ENCODE measurements at places on chromosomes 5 and 9. TPM values are rescaled to one million over a fixed set of nuclear protein-coding genes. Genes with fewer than 3 reads are reported as not detected.

The PCDHB5 gene
- polyA plus RNA-seq, result 8.5 TPM

The PSAT1 gene
- 73.3 TPM for polyA plus RNA-seq

The IL4 gene
- polyA plus RNA-seq, result not detected

The ZMYND19 gene
- 17.1 TPM for polyA plus RNA-seq

The PCDHA5 gene
- 0.08 TPM for polyA plus RNA-seq

The ABLIM3 gene
- polyA plus RNA-seq, result 1.1 TPM

The ERGIC1 gene
- 117 TPM for polyA plus RNA-seq

The PDE6A gene
- 0.10 TPM for polyA plus RNA-seq

The ASPN gene
- polyA plus RNA-seq, result 16.4 TPM

- DNase-seq, result peak; percentile 25
Measured at GRCh38 chr9:68446836-68447235, 90.4 kb downstream of the PGM5 start.

DNA sequence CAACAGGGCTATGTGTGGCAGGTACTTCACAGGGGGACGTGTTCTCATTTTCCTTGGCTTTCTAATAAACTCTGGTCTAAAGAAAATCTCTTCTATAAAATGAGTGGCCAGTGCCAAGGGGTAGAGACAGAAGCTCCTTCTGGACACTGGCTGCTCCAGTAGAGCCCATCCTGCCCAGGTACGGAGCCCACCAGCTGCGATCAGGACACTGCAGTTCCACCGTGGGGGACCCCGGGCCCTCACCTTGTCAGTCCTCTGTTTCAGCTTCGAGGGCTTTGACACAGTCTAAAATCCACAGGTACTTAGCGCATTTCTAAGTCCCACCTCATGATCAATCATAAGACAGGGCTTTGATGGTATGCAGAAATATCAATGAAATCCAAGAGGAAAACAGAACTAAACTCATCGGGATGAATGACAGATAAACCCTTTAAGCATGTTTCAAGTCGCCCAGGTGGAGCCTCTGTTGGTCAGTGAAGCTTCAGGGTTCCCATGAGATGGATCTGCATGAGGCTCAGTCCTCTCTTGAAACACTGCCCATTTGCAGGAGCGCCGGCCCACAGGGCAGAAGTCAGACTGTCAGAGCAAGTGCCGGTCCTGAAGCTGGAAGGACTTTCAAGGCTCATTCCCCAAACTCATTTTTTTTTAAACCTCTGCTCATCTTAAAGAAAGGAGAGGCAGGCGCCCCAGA, 20.3 kb upstream of the TERT start:
- no peak for DNase-seq

DNA sequence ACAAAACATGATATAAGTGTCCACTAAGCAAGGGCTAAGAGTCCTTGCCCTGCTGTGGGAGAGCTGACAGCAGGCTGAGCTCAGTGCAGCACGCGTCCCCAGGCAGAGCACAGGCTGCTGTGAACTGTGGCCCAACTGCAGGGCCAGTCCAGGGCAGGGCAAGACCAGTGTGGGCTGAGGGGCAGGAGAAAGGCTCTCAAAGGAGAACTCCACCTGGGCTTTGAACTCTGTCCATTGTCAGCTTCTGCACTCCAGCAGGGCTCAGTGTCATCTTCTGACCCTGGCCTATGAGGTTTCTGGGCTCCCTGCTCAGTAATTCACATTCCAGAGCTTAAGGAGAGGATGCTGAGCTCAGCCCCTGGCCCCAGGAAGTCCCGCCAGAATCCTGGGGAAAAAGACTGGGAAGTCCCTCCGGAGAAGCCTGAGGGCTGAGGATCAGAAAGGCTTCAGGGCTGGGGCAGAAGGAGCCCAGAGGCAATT, 37.4 kb downstream of the LHFPL2 start:
- no peak for DNase-seq

DNA sequence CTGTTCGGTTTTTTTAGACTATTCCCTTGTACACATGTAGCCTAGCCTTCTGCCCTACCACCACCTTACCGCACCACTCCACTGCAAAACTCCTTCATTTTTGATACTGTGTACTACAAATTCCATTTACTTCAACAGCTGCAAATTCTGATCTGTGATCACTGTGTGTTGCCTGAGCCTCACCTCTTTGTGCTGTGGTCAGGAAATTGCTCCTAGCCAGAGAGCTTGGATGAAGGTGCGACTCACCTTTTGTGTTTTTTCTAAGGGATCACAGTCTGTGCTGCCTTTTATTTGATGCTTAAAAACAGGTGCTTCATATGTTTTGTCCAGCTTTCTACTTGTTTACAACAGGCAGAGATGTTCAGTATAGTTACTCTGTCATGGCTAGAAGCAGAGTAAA, 31.5 kb downstream of the CSNK1G3 start:
- DNase-seq, result no peak

- DNase-seq, result no peak
Measured at GRCh38 chr5:124044613-124045012, 532.6 kb downstream of the CSNK1G3 start.

GRCh38 chr5:76294573-76294972, 108.5 kb upstream of the IQGAP2 start:
- DNase-seq, result no peak

DNA sequence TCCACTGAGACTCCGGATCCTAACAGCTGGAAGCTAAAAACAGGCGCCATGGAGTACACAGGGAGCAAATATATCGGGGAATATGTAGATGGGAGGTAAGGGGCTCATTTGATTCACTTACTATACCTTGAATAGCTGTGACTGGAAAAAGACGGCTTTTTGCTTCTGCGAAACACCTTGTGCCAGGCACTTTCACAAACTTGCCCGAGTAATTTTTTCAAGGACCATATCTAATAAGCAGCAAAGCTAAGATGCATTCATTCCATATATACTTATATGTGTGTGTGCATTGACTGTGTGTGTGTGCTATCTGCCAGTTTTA, 178 bp downstream of the MORN5 start:
- DNase-seq, result no peak

DNA sequence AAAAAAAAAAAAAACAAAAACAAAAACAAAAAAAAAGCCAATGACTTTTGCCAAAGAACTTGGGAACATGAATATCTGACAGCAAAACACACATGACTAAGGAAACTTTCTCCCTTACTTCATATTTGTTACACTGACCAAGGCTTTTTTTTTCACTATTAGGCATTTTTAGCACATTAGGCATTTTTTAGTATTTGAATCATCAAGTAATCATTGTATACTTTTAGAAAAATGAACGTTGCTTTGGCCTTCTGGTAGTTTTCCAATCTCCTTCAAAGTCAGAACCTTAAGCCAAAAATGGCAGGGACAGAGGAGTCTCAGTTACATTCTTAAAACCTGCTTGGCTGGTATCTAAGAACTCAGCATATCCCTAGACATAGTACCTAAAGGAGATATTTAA, 19.3 kb downstream of the NREP start:
- no peak for DNase-seq

DNA sequence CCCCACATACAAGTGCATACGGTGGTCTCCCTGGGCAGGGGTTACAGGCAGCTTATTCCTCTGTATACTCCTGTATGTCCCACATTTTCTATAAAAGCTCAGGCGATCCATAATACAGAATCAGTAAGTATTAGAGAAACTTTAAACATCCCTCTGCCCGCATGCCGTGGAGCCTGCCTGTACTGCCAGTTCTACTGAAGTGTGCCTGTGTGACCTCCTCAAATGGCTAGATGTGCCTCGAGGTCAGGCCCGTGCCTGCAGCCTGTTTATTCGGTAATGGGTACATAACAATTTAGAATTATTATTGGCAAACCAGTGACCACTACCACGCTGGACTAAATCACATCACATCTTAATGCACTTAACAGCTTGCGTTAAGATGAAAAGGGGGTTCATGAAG, 190.8 kb downstream of the FANCC start:
- DNase-seq, result no peak

GRCh38 chr5:32130865-32131264, 43.3 kb downstream of the GOLPH3 start:
- DNase-seq, result no peak

- no peak for DNase-seq
Measured at GRCh38 chr5:1916041-1917001, 33.6 kb upstream of the IRX4 start.

DNA sequence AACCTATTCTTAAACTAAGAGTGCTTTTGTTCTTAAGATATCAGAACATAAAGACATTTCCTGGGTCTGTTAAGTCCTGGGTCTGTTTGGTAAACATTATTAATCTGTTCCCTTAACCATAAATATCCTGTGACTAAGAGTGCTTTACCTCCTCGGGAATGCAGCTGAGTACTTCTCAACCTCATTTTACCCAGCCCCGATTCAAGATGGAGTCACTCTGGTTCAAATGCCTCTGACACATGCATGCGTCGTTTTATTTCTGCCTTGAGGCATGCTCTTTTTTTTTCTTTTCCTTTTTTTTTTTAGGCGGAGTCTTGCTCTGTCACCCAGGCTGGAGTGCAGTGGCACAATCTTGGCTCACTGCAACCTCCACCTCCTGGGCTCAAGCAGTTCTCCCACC, 39.8 kb upstream of the FBXL17 start:
- no peak for DNase-seq

- DNase-seq, result no peak
Measured at GRCh38 chr5:115413651-115414050, 117.2 kb upstream of the CCDC112 start.

DNA sequence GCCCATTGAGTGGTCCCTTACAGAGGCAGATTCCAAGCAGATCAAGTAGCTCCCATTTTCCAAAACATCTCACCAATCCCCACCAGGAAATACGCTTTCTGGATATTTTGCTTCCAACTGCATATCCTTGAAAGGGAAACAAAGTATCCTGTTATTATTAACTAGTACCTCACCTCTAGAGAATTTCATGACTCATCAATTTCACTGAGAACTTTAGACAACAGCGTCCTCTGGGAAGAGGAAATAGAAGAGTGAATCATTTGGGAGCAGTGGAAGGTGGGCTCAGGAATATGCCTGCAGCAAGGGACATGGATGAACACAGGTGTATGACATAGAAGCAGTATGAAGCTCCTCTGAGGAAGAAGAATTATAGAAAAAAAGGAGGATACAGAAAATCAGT, 186.7 kb downstream of the MARCHF11 start:
- DNase-seq, result no peak

GRCh38 chr5:88480245-88480644, 211.6 kb upstream of the TMEM161B start:
- no peak for DNase-seq

- DNase-seq, result no peak
Measured at GRCh38 chr5:43232943-43233833, 41.2 kb downstream of the NIM1K start.

DNA sequence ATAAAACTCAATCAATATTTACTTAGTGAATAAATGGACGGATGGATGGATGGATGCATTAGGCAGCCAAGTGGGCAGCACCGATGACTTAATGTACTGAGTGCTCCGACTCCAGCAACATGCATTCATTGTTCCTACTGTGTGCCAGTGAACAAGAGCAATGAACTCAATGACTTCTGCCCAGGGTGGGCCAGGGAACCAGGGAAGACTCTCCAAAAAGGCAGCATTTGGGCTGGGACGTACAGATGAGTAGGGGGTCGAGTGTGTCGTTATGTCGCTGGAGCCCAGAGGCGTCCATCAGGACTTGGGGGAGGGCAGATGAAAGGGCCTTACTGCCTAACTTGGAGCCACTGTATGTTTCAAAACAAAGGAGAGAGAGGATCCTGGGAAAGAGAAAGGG, 126.4 kb downstream of the KCNIP1 start:
- no peak for DNase-seq

GRCh38 chr5:122766130-122766529, 8.8 kb upstream of the SNX2 start:
- DNase-seq, result no peak

DNA sequence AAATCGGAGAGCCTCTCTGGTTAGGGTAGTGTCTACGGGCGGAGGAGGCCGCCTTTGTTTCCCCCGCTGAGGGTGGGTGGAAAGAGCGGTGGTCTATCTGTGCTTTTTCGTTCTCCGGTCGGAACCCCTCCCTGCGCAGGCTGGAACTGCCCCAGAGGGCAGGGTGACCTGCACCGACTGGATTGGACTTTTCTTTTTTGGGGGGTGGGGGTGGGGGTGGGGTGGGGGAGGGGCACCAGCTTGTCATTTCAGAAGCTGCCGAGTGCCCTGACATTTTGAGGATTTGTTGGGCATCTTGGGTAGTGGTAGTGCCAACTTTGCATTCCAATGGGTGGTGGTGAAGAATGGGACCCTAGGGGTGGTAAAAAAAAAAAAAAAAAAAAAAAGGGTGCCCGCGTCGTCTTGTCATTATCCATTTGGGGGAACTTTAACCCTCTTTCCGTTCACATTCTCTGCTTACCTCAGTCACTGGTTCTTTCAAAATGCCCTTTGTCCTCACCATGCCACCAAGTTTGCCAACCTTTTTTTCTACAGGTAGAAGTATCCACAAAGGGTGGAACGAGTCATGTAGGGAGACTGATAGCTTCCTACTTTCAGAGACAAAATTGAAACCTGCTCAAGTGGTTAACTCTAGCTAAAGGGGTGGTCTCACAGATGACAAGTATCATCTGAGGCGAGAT, 1.3 kb downstream of the UBE2R2 start:
- no peak for DNase-seq

DNA sequence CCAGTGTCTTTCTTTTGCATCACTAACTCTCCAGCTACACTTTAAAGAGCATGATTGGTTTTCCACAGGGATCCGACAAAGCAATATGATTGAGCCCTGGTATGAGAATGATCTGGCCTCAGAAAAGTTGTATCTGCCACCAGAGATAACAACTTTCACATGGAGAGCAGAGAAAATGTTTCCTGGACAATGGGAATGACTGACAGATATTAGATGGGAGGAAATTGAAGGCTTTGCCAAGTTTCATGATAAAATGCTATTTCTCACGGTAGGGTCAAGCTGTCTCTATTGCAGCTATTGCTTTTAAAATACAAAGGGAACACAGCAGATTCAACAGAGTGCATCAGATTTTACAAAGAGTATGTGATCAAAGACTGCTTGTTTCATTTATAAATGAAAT, 56.4 kb upstream of the GLIS3 start:
- no peak for DNase-seq

DNA sequence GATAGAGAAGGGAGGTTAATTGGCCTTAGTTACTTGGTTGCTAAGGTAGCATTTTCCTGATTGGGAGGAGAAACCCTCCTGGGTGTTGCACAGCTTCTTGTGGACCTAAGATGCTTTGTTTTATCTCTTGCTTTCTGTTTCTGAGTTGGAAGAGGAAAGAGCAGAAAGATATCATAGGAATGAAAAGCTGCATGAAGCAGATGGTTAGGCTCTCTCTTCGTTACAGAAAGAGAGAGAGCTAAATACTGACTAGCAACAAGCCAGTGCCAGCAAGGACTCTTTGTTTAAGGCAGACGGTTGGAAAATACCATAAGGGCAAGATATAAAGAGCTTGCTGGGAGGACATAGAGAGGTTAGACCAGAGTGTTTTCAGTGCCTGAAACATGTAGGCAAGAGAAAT, 103.1 kb downstream of the ATG10 start:
- DNase-seq, result no peak

DNA sequence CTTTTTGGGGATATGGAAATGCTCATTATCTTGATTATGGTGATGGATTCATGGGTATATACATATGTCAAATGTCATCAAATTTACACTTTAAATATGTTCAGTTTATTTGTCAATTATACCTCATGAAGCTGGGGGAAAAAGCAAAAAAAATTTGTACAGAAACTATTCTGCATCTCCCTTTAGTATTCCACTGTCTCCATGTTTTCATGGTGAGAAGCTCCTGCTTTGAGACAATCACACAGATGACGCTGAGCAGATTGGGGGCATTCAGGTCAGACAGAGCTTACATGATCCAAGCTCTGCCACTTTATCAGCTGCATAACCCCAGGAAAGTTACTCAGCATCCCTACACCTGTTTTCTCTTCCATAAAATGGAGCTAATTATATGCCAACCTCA, 101.5 kb downstream of the PLPPR1 start:
- DNase-seq, result no peak
